ENCODE measurements at places on chromosomes 2 and 18.
A peak's percentile ranks its signal among the peaks of the same experiment; 100 is the strongest.

- DNase-seq: peak; percentile 37
Observed at GRCh38 chr18:73679941-73680712, 467.5 kb downstream of the FBXO15 start.

- peak; percentile 26 for DNase-seq
Observed at GRCh38 chr18:63823516-63824219, 48.5 kb downstream of the SERPINB7 start.

DNA sequence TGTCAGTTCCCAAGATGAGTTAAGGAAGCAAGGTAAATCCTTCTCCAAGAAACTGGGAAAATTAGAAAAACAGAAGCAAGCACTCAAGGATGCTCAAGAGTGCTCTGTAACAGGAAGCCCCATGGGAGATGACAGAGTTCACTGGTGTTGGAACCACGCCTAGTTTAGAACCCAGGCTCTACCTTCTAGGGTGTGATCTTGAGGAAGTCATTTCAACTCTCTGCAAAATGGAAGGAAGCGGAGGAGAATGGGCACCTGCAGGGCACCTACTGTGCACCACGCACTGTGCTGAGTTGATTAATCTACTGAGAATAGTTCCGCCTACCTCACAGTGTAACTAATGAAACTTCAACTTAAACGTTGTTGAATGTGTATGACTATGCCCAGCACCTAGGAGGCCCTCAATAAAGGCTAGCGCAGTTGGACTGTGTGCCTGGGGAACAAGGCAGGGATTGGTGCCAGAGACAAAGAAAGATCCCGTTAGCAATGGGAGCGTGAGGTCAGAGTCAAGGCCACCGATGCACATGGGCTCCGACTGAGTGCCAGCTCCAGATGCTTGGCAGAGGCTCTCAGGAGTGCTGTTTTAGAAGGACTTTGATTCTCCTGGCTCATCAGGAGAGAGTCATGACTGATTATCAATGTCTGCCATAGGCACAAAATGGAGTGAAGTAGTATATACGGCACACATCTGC is 93.7 kb downstream of the MAPK4 start:
- no peak for DNase-seq

DNA sequence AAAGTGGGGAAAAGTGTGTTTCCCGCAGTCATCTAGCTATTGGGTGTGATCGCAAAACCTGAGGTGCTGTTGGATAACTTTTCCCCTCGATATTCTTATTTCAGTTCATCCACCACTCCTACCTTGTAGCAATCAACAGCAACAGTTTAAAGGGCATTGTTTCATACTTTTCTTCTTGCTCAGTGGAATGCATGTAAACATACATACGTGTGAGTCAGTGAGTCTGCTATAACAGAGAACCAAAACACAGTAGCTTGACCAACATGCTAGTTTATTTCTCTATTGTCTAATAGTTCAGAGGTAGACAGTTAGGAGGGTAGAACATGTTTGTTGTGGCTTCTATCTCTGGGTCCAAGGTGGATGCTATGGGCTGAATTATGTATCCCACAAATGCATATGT is 77.6 kb upstream of the FOXI3 start:
- no peak for DNase-seq

- no peak for DNase-seq
Observed at GRCh38 chr2:170932948-170933347, 3.9 kb downstream of the GORASP2 start.

DNA sequence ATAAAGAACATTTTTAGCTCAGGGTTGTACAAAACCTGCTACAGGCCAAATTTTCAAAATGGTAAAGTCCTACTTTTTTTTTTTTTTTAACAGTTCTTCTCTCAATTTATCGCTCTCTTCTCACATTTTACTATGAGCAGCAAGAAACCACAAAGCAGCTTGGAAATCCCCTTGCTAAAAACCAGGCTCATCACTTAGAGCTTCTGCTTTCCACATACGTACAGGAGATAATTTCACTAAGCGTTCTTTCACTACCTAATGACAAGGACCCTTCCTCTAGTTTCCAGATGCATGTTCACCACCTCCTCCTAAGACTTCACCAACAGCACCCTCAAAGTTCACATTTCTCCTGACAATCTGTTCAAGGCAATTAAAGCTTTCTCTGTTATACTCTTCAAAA is 294.9 kb upstream of the CYRIA start:
- no peak for DNase-seq

DNA sequence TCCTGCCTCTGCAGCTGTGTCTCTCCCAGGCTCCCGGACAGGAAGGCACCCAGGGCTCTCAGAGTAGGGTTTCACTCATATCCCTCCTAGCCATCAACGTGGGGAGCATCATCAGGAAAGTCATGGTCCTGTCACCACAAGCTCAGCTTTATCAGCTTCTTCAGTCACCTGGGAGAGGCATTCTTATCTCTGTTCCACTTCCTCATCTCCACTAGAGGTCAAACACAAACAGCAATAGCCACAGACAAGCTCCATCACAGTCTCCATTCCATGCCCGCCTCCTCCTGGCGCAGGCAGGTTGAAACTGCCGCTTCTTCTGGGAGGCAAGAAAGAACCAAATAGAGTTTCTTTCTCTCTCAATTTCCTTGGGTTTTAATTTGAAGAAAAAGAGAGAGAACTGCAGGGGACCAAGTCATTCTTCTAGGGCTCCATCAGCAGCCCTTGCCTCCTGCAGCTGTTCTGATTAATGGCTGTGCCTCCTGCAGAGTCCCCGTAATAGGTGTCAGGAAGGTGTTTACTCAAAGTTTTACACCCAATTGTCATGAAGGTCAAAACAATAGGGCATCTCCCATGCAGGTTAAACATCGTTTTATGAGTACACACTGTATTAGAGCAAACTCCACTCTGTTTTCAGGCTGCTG is 377.9 kb downstream of the TMEM182 start:
- DNase-seq: no peak

- DNase-seq: no peak
Observed at GRCh38 chr2:110667071-110667470, 10.8 kb downstream of the BUB1 start.

DNA sequence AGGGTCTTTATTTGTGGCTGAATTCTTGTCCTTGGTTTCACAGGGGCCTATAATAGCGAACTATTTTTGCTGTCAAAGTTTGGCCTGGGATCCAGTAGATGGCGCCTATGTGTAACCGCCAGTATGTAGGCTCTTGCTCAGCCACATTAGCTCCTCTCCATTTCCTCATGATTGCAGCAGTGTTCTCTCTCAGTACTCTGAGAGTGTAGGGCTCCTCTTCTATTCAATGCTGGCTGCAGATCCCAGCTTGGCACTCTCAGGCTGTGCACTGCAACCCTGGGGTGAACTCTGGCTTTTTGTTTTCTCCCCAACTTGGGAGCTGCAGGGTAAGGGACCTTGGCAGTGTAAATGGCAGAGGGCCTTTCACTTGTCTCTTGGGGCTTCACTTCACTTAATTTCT is 344.6 kb upstream of the CHAC2 start:
- peak; percentile 60 for DNase-seq

GRCh38 chr2:232831496-232831895 is 38.6 kb upstream of the SNORC start:
- no peak for DNase-seq

GRCh38 chr2:6216234-6216633 is 524.0 kb downstream of the SOX11 start:
- no peak for DNase-seq

- no peak for DNase-seq
Observed at GRCh38 chr2:28692411-28692810, 59.2 kb upstream of the PPP1CB start.

DNA sequence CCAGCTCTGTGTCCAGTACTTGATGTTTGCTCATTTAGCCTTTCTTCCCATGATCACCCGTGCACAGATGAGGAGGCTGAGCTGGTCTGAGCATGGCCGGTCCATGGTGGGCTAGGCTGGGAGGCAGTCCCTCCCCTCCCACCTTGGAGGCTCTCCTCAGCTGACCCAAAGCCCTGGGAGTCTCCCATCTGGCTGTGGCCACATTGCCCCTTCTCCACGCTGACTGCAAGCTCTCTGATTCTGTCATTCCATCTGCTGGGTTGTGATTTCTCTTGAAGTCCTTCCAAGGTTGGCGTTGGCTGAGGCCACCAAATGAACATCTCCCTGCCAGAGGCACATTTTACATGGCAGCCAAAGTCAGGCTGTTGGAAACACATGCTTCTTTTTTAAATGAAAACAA is 44.0 kb downstream of the ACKR3 start:
- DNase-seq: no peak

- no peak for DNase-seq
Observed at GRCh38 chr2:109472974-109473373, 140.8 kb downstream of the SEPTIN10 start.

- DNase-seq: no peak
Observed at GRCh38 chr18:58307441-58307840, 263.4 kb downstream of the NEDD4L start.
